Fibroblast of the aortic adventitia (primary cell): ENCODE measurements at places on chromosomes 2 and 18. TPM values are rescaled to one million over a fixed set of nuclear protein-coding genes. Genes with fewer than 3 reads are reported as not detected.

TUBA4B gene
- total RNA-seq, result not detected in 2 replicates

CENPO gene
- total RNA-seq, result 5.5 and 35.3 TPM in 2 replicates

RAX gene
- total RNA-seq, result not detected in 2 replicates

ACMSD gene
- not detected in 2 replicates for total RNA-seq

SKOR2 gene
- not detected in 2 replicates for total RNA-seq

NAT8 gene
- total RNA-seq, result not detected in 2 replicates
